ENCODE measurements at places on chromosomes 5 and 9. TPM values are rescaled to one million over a fixed set of nuclear protein-coding genes. Genes with fewer than 3 reads are reported as not detected.
A peak's percentile ranks its signal among the peaks of the same experiment; 100 is the strongest.

GRCh38 chr9:33638391-33638915 lies 114.4 kb downstream of the ANKRD18B start:
- DNase-seq: no peak

- peak; percentile 42 for DNase-seq
Observed at GRCh38 chr5:179243333-179243732, 101.9 kb downstream of the ADAMTS2 start.

GRCh38 chr5:76703707-76704106 lies 12.2 kb upstream of the F2R start:
- no peak for DNase-seq

NTNG2 gene
- 81.3 TPM for total RNA-seq
